ENCODE measurements at places on chromosomes 1 and 21.

DNA sequence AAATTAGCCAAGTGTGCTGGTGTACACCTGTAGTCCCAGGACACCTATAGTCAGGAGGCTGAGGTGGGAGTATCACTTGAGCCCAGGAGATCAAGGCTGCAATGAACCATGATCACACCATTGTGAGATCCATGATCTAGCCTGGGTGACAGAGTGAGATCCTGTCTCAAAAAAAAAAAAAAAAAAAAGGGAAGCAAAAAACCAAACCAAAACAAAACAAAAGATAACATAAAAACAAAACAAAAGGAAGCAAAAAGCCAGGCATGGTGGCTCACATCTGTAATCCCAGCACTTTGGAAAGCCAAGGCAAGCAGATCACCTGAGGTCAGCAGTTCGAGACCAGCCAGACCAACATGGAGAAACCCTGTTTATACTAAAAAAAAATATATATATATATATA is 9.4 kb upstream of the AKR1A1 start:
- no peak for DNase-seq

- DNase-seq: no peak
These were observed 197.6 kb upstream of the VAMP3 start for GRCh38 chr1:7573481-7573880.

- peak; percentile 36 for DNase-seq
These were observed at the start of gene RGL1 for GRCh38 chr1:183804916-183805841. TSS of gene RGL1 (plus strand) at chr1:183805120. CDS start at chr1:183805298, 178 bp downstream.

GRCh38 chr1:53088616-53089300 is 26.7 kb downstream of the PODN start:
- no peak for DNase-seq

DNA sequence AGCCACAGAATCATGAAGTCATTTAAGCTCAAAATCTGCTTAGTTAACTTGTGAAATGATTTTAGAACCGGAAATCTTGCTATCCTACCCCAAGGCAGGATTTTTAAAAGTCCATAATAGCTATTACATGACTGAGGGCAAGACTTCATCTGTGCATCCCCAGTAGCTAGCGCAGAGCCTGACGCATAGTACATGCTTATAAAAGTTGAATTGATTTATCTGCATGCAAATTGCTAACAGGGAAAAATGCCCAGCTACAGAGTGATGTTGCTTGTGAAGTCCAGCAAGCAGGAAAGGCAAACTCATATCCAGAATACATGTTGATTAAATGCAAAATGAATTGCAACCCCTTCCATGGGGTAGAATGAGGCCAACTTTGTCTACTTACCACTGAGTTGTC is 8.1 kb upstream of the MAP1LC3C start:
- no peak for DNase-seq

- no peak for DNase-seq
These were observed 3.8 kb downstream of the LDLRAD2 start for GRCh38 chr1:21815724-21816321.

- no peak for DNase-seq
These were observed 27.2 kb downstream of the ECE1 start for GRCh38 chr1:21263052-21263429.

- no peak for DNase-seq
These were observed 9.3 kb downstream of the PODN start for GRCh38 chr1:53071167-53071865.

GRCh38 chr1:238029126-238029525 is 138.4 kb upstream of the ZP4 start:
- DNase-seq: no peak

DNA sequence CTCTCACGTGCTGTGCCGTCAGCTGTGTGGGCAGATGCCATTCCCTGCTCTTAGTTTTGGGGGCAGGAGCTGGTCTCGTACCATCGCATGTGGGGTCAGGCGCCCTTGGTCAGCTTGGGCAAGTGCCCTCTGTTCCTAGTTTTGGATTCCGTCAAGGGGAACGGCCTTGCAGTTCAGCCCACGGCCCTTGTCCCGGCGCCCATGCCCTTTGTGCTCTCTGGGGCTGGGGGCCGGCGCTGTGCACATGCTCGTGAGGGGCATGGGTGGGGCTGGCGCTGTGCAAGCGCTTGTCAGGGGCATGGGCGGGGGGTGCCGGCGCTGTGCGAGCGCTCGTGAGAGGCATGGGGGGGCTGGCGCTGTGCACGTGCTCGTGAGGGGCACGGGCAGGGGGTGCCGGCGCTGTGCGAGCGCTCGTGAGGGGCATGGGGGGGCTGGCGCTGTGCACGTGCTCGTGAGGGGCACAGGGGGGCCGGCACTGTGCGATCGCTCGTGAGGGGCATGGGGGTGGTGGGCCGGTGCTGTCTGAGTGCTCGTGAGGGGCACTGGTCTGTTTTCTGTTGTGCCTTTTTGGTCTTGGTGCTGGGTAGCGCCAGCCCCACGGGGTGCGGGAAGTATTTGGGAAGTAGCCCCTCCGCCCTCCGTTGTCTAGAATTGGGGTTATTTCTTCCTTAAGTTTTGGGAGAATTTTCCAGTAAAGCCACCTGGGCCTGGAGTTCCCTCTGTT is 29.5 kb upstream of the DIP2A start:
- DNase-seq: no peak

DNA sequence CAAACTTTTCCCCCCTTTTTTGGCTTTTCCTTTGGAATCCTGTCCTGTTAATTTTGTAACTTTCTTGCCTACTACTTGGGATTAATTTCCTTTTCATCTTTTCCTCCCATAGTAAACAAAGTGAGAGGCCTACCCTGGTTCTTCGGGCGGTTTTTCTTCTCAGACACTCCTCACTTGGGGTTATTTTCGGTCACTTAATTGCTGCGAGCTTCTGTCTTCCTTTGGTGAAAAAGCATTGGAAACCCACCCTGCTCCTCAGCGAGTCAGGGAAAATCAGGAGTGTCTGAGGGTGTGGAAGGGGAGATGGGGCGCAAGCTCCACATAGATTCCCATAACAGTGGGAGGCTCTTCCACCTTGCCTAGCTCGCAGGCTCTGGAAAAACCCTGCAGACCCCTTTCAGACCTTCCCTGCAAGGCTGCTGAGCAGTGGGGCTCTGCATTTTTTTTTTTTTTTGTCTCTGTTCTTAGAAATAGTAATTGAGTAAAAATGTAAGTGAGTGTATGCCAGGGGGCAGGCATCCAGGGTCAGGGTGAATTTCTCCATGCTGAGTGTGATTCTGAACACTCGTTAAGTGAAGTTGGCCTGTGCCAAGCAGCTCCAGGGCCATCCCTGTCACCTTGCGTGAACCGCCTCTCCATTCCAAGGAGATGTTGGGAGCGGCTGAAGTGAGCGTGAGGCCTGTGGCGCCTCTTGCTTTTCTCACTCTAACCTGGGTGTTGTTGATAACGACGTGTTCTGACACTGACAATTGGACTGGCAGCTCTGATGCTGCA is 20.3 kb downstream of the TGFB2 start:
- DNase-seq: no peak

- no peak for DNase-seq
These were observed 174.0 kb downstream of the TOMM20 start for GRCh38 chr1:234954613-234955012.

DNA sequence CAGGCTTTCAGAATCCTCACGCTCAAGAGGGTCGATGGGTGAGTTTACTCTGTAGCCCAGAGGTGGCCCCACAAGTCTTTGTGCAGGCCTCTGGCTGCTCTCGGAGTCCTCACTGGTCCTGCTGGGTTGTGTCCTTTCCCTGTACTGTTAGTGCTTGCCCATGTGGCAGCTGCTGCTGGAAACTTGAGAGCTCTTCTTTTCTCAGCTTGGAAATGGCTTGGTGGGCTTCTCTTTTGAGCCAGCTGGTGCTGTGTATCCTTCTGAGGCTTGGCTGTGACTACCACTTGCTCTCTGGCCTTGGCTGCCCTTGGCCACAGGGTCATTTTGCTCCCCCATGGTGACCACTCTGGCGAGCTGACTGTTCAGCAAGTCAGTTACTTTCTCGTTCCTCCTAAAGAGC is 82.2 kb upstream of the LMO4 start:
- DNase-seq: no peak

DNA sequence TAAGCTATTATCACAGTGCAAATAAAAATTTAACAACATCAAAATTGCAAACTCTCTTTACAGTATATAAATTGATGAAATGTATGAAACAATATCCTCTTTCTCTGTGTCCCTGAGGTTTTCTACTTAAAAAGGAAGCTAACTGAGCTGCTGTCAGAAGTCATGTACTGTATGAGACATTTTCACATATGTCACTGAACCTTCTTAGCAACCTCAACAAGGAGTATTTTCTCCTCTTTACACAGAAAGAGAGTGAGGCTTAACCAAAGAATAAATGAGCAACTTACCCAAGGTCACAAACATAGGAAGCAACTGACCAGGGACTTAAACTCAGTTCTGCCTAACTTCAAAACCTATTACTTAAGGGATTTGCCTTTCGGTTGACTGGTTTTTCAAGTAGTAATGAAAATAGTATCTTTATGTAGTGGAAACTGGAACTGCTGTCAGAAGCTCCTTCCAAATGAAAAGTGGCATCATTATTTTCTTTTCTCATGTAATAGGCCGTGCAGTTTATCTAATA is 288.9 kb downstream of the LRRIQ3 start:
- no peak for DNase-seq

GRCh38 chr1:35577071-35577998 is 4.2 kb downstream of the TFAP2E start:
- DNase-seq: no peak

- DNase-seq: peak; percentile 43
These were observed 518.9 kb upstream of the NR5A2 start for GRCh38 chr1:199508653-199509052.

- no peak for DNase-seq
These were observed 134.1 kb upstream of the ADGRL2 start for GRCh38 chr1:81666586-81666985.

DNA sequence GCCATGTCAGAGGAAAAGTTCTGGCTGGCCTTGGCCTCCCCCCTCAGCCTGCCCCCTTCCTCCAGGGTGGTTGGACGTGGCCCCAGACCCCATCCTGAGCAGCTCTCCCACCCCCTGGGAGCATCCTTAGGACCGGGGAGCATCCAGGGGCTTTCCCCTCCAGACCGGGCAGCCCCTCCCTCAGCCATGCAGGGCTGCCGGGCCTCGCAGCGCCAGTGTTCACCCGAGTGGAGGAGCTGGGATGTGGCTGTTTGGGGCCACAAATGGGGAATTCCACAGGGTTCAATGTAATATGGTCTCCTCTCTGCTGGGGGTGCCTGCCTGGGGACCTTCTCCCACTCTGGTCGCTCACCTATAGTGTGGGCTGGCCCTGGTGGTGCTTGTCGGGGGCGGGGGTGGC is 4.2 kb upstream of the PFKL start:
- no peak for DNase-seq

GRCh38 chr1:167440776-167441175 is 77.6 kb downstream of the CD247 start:
- no peak for DNase-seq

GRCh38 chr1:198135366-198135765 is 21.4 kb upstream of the NEK7 start:
- no peak for DNase-seq

GRCh38 chr1:45677751-45678245 is 8.5 kb downstream of the GPBP1L1 start:
- DNase-seq: no peak

- DNase-seq: no peak
These were observed 276.9 kb upstream of the ADGRL4 start for GRCh38 chr1:79283451-79283850.

GRCh38 chr1:45876000-45876617 is 72.7 kb downstream of the MAST2 start:
- DNase-seq: peak; percentile 4

DNA sequence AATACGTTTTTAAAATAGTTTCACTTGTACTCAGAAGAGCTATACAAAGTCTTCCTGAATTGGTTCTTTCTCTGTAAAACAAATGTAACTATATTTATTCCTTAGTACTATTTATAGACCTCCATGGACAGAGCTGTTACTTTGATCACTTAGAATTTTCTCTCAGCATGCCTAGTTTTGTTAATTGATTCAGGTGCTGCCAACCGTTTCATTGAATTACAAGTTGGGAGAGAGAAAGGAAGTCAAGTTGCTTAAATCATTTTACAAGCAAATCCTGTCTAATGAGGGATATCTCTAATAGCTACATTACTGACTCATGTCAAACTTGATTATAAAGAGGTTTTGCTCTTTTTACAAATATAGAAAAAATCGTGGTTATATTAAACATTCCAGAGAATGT is 241.0 kb downstream of the FMN2 start:
- no peak for DNase-seq

DNA sequence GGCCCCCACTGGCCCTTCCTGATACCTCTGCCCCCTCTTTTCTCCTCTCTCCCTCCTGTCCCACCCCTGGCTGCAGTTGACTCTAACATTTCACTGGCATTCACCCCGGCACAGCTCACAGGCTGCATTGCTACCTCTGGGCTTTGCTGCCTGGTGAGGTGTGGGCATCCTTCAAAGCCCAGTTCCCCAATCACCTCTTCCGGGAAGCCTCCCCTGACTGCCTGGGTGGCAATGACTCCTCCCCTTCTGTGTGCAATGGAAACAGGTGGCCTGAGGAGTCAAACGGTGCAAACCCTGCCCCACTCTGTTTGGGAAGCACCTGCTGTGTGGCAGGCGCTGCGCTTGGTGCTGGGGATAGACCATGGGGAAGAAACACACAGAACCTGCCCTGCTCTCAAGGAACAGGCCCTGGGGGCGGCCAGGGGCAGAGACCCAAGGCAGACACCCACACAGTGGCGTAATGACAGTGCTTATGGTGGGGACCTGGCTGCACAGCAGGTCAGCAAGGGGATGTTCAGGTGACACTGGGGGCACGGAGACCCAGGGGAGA is 39.3 kb upstream of the POFUT2 start:
- DNase-seq: no peak

DNA sequence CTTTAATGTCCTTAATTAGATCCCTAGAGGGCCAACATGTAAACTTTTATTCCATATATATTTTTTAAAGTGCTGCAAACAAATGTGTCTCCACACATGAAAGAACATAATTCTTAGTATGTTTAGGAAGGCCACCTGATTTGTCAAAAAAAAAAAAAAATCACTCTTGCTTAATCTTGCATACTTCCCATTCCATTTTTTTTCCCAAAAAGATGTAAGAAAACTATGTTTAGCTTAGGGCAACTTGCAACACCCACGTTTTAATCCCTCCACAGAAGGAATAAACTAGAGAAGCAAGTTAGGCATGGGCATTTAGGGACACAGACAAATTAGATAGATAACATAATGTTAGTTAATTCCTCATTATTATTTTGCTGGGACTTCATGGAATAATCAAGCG is 5.6 kb downstream of the YOD1 start:
- DNase-seq: no peak

DNA sequence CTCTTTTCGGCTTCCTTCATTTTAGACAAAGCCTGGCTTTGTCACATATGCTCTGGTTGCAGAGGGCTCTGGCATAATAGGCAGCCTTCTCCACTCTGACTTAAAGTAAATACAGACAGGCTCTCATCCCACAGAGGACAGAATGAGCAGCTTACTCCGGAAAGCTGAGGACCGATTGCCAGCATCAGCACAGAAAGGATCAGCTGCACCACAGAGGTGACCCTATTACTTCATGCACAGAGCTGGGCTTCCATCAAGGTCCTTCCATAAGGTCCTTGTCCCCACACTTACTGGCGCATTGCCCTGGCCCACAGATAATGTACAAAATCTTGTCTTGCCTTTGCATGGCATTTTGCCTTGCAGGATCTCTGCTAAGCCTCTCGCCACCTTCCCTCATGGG is 67.6 kb downstream of the SEC16B start:
- no peak for DNase-seq

All from NCI-H226 (cell line).